Suprapubic skin (tissue), 4 donors: ENCODE measurements at places on chromosomes 1 and 21. TPM values are rescaled to one million over a fixed set of nuclear protein-coding genes. Genes with fewer than 3 reads are reported as not detected.

Gene LENEP
- total RNA-seq: 3.0 TPM

Gene HCRTR1
- not detected for total RNA-seq

Gene NUDT4B
- total RNA-seq: 18.9 TPM

Gene SPRR2E
- 314 TPM for total RNA-seq

Gene LCA5L
- not detected for total RNA-seq

Gene BARHL2
- not detected for total RNA-seq

Gene RNU1-1
- under 0.01 TPM for total RNA-seq

Gene KCND3
- 10.3 TPM for total RNA-seq
